ENCODE measurements at places on chromosomes 16 and 17.

DNA sequence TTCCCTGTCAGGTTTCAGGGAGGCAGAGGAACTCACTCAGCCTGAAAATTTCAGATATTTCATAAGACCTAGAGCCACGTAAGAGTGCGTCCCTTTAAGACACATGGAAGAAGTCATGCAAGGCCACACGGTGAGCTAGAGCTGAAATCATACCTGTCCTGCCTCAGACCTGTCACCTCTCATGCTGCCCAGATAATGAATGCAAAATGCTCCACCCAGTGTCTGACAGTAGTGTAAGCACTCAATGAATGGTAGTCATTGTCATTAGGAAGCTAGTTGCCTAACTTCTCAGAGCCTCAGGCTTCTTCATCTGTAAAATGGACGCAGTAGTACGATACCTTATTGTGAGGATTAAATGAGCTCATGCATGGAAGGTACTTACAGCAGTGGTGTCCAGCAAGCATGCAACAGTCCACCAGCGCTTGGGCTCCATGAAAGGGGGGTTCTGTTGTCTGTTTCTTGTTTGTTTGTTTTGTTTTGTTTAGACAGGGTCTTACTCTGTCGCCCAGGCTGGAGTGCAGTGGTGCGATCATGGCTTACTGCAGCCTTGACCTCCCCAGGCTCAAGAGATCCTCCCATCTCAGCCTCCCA, 60.7 kb downstream of the WSB1 start:
- no peak for DNase-seq

DNA sequence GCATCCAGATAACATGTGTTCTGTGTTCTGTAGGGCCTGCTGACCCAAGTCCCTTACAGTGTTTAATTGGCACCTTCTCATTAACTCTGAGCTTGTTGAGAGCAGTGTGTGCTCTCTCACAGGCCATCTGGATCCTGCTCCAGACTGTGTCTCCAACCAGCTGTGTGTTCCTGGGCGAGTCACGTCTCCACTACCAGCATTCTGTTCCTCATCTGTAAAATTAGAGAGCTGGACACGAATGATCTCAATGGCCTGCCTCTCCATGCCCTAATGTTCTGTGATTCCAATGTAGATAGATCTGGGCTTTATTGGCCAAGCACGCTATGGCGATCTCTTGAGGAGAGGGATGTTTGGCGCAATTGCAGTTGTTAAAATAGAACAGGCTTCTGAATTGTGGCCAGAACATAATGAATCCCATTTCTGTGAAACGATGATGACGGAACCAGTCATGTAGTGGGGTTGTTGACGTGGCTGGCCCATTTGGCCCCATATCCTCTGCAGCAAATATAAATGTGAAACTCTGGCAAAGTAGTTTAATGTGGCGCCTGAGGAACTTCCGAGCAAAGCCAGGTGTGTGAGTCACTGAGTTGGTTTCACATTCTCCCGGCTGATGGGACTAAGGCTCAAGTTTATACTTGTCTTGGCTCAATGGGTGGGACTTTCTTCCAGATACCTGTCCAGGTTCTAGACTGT, 22.2 kb downstream of the TBX4 start:
- DNase-seq, result no peak

GRCh38 chr16:22300427-22301071, 3.3 kb downstream of the POLR3E start:
- peak; percentile 49 for DNase-seq

- DNase-seq, result no peak
Measured at GRCh38 chr17:65359016-65359415, 202.4 kb downstream of the AXIN2 start.

DNA sequence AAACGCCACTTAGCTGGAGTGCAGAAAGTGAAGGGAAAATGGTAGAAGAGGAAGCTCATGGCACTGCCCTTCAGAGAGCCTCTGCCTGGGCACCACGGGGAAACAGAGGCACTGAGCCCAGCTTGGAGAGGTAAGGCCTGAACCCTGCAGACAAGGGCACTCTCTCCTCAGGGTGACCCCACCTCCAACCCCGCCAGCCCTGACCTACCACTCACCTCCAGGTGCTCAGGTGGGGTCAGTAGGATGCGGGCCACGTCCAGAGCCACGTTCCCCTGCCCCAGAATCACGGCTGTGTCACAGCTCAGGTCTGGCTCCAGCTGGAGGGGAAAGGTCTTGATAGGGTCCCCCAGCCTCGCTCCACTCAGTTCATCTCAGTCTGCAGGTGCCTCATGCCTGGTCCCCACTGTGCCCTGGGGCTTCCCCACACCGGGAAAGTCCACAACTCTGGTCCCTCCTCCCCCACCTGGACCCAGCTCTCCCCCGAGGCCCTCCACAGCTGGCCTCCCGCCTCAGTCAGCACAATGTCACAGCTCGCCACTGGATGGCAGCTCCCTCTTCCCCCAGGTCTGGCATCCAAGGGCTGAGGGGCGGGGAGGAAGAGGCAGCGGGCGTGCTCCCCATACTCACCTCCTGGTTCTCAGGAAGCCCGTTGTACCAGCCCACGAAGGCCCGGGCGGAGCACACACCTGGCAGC, 6.0 kb upstream of the GRIN2C start:
- no peak for DNase-seq

GRCh38 chr17:42779936-42780850, at the start of gene WNK4:
TSS of gene WNK4 (plus strand) at chr17:42780610. CDS start at chr17:42780699, 89 bp downstream.
- DNase-seq, result no peak

GRCh38 chr17:80846932-80847331, 144.7 kb upstream of the CHMP6 start:
- DNase-seq, result no peak

DNA sequence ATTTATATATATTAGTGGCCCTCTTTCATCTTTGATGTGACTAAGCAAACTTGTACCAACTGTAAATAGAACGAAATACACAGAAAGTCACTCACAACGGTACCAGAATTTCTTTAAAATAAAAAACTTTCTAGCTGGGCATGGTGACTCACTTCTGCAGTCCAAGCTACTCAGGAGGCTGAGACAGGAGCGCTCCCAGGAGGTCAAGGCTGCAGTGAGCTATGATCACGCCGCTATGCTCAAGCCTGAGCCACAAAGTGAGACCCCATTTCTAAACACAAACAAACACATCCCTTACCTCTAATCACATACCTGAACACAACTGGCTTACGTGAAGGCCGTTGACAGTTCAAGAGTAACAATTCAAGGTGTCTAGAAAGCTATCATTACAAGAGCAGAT, 29.7 kb downstream of the STAT5B start:
- no peak for DNase-seq

DNA sequence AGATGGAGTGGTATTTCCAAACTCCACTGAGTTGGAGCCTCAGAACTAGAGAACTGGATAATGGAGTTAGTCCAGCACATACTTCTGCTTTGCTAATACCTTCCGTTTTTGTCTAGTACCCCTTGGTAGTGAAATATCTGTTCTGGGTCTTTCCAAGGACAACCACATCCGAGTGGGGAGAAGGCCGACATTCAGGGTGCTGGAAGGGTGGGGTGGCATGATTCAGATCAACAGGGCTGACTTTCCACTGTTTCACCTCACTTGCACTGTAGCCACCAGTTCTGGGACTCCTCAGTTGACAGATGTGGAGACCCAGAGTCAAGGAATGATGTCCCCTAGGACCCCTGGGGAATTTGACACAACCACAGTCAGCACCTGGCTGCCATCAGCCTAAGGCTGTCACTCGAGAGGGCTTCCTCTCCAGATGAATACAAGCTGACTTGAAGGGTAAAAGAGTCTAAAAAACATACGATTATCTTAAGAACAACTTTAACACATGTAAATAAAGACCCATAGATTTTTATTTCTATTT, 84.8 kb upstream of the HNF1B start:
- peak; percentile 53 for DNase-seq

DNA sequence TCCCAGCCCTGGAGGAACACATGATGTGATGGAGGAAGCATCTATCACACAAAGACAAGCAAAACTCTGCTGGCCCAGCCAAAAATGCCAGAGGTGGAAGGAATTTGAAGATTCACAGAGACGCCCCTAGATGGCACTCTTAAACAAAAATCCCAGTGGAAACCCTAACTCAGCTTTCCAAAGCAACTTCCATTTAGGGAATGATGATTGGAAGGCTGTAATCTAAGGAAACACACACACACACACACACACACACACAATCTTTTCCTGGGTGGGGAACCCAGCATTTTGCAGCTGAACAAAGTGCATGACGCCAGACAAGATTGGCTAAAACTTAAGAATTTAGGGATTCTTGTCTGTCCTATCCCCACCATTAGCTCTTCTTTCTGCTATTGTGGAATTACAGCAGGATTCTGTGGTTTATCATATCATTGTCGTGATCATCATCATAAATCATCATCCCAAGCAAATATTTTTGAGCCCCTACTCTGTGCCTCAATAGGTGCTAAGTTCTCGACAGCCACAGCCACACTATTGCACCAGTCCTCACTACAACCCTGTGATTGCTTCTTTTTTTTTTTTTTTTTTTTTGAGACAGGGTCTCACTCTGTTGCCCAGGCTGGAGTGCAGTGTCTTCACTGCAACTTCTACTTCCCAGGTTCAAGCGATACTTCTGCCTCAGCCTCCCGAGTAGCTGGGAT, 1.6 kb upstream of the LDAF1 start:
- peak; percentile 50 for DNase-seq

GRCh38 chr16:83911290-83911689, 12.4 kb downstream of the MLYCD start:
- no peak for DNase-seq

DNA sequence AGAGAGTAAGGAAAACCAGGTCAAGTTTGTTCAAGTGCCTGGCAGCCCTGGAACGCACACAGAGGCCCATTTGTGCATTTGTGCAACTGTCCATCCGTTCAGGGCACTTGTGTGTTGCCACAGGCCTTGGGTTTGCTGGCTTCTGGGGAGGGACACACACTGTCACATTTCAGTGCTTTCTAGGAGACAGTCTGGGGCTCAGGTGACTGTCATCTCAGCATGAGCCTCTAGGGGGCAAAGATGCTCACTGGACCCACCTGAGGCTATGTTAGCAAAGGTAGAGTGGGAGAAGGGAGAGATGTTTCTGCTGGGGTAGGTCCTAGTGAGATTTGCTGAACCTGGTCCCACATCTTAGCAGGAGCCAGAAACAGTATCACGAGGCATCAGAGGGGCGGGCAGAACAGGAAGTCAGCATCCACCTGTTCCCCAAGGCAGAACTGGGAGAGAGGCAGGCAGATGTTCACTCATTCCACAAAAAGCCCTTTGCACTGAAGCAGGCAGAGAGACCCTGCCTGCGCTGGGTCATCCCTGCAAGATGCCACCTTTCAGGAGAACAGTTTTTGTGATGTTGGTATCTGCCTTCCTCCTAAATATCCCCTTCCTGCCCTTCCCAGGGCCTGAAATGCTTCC, 48.5 kb downstream of the RAI1 start:
- DNase-seq, result no peak

DNA sequence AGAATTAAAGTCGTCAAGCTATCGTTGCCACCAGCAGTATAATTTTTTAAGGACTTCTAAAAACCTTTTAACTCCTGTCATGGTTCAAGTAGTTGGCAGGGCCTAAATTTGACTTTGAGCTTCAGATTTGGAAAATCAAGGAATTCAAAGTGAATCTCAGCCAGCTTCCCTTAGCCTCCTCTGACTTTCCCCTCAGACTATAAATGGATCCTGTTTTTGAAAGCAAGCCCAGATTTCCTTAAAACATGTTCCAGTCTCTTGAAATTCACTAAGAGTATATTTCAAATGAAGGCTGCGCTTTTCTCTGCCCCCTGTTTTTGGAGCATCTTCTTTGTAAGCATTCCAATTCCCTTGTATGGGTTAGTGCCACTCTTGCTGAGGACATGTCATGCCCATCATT, 101.8 kb upstream of the CDH8 start:
- no peak for DNase-seq

DNA sequence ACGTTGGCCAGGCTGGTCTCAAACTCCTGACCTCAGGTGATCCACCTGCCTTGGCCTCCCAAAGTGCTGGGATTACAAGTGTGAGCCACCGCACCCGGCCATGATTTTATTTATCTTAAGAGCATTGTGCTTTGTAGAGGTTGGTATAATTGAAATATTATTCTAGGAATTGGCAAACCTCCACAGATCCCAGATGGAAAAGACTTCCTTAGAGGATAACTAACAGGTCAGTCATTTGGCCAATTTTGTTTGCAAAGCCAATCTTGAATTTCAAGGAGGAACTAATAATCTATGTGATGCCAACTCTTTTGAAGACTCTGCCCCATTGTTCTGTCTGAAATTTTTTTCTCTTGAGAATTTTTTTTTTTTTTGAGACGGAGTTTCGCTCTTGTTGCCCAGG, 46.7 kb upstream of the SLC5A10 start:
- no peak for DNase-seq

- peak; percentile 17 for DNase-seq
Measured at GRCh38 chr16:77784441-77785372, 3.7 kb upstream of the VAT1L start.

DNA sequence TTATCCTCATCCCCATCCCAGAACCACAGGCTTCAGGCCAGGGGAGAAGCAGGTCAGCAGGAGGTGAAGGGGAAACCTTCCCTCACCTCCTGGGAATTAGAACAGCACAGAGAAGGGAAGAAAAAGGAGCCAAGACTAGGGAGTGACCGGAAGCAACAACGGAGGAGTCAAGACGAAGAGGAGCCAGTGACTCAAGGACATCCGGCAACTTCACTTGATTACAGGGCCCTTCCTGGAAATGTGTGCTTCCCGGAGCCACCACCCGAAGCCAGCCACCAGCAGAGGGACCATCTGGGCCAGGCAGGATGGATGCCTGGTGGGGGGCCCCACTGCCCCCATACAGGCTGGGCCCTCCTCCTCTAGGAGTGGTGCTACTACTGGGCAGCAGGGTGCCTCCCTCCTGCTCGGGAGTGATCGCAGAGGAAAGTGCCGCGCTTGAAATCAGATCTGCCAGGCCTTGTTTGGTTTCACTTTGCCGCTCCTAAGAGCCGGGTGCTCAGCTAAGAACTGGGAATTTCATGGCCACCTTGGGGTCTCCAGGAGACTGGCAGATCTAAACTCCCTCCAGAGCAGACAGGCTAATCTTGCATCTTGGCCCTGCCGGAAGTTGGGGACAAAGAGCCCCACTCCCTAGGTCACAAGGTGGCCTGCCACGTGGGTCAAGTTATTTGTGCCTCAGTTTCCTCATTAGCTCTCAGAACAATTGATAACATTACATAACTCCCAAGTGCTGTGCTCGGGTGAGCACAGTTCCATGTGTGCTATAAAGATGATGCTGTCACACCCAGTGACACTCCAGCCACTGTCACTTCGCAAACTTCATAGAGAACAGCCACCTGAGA, 6.6 kb downstream of the CDC42EP4 start:
- peak; percentile 70 for DNase-seq

- DNase-seq, result no peak
Measured at GRCh38 chr16:82748026-82748425, 121.3 kb downstream of the CDH13 start.

DNA sequence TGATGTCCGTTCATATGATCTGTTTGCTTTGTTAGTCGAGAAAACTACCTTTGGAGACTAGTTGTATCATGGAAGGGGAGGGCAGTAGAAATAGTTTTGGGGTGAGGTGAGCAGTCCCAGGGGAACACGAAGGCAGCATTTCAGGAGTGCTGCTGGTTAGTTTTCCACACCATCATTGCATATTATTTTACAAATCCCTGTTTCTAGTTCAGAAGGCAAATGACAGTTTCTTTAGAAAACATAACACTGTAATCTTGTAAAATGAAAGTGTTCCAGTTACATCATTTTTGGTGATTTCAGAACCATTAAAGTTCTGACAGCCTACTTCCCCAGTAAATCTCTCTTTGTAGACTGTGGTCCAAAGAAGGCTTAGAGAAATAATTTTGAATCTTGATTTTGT, 25.4 kb downstream of the BANP start:
- peak; percentile 39 for DNase-seq

Measured in suppressor macrophage treated with lipopolysaccharide for 4 hours (primary cell).